ENCODE measurements at places on chromosomes 5 and 9.
A peak's percentile ranks its signal among the peaks of the same experiment; 100 is the strongest.

GRCh38 chr5:52665559-52665958 is 122.2 kb upstream of the ITGA1 start:
- DNase-seq: no peak

GRCh38 chr9:136370687-136371532 is 2.6 kb downstream of the CARD9 start:
- no peak for DNase-seq

GRCh38 chr5:10695055-10695649 is 65.9 kb downstream of the DAP start:
- DNase-seq: peak; percentile 17

- DNase-seq: no peak
These were observed 455 bp downstream of the KIF20A start for GRCh38 chr5:138179277-138179857.

DNA sequence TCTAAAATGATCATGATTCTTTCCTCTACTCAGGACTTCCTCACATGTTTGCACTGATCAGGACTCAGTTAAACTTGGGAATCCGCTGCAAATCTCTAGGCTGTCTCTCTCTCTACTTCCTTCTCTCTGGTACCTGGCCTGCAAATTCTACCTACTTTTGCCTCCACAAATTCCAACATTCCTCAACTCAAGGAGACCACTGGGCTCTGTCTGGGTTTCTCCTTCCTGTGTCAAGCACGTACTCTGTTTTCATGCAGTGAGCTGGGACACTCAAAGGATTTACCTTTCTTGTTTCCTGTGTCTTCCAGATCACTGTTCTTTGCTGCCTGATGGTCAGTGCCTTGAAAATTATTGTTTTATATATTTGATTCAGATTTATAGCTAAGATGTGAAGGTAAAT is 45.9 kb upstream of the ANKRD31 start:
- DNase-seq: no peak

GRCh38 chr5:136211282-136212040 is 18.5 kb upstream of the SMIM32 start:
- DNase-seq: no peak

DNA sequence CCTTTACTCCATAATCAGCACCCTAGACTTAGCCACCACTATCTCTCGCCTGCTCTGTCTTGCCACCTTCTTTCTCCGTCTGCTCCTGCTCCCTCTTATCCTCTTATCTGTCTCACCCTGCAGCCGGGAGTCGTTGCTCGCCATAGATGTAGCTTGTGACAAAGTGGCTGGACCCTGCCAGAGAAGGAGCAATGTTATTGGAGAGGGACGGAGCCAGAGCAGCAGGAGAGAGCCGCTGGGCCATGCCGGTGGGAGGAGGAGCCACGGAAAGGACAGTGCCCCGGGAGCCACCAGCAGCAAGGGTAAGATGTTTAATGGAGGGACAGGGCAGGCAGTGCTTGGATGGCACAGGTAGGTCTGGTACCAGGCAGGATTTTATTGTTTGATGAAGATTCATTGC is 137.3 kb downstream of the SEC61B start:
- DNase-seq: no peak

DNA sequence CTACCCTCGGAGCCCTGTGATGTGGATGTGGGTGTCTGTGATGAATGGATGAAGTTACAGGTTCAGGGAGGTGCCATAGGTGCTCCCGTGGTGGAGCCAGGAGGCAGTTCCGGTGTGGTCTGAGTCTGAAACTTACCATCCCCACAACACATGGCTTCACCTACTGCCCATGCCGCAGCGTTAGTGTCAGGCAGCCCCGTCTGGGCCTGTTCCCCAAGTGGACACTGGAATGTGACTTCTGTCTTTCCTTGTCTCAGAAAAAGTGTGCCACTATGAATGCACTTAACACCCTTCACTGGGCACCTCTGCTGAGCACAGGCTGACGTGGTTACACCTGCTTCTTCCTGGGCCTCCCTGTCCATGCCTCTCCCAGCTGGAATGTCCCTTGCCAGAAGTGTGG is 8.6 kb downstream of the ANKRD33B start:
- DNase-seq: no peak

DNA sequence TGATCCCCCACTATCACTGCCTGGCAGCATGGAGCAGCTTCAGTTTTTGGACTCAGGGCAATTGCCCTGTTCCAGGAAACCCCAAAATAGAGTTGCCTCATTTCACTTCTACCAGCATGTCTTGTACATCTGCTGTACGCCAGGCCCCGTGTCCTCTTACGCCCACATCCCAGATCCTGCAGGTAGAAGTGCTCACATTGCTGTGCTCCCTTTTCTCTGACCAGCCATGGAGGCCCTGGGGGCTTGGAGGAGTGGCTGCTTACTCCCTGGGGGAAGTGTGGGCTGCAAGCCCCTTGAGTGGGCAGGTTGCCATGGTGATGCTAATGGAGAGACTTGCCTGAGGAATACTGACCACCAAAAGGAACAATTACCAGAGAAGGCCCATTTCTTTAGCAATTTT is 55.6 kb upstream of the KCNIP1 start:
- DNase-seq: no peak

GRCh38 chr9:131402073-131402472 is 8.2 kb downstream of the PRRC2B start:
- DNase-seq: no peak

DNA sequence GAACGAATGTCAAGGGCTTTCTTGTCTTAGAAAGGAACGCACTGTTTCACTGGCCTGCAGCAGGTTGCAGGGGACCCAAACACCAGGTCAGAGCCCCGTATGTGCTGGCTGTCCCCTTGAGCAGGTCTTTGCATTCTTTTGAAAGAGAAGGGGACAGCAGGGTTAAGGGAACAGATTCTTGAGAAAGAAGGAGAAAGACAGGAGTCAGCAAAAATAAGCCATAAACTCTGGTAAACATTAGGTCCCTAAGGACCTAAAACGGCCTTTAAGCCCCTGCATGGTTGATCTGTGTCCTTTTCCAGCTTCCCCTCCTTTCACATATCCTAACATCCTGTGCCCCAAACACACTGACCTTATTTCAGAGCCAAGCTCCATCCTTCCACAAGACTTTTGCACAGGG is 190.8 kb upstream of the ADRA1B start:
- no peak for DNase-seq

DNA sequence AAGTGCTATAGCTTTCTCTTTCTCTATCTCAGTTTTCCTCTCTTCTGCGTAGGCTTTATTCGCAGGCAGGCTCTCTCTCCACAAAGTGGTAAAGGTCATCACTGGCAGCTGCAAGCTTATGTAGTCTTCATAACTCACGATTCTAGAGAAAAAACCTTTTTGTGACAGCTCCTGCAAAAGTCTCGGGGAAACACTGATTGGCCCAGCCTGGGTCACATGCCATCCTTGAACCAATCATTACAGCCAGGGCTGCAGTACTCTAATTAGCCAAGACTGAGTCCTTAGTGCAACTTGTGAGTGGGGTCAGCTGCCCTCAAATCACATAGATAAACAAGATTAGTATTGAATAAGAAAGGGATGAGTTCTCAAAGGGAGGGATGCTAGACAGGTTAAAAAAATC is 18.3 kb upstream of the FRMPD1 start:
- no peak for DNase-seq

DNA sequence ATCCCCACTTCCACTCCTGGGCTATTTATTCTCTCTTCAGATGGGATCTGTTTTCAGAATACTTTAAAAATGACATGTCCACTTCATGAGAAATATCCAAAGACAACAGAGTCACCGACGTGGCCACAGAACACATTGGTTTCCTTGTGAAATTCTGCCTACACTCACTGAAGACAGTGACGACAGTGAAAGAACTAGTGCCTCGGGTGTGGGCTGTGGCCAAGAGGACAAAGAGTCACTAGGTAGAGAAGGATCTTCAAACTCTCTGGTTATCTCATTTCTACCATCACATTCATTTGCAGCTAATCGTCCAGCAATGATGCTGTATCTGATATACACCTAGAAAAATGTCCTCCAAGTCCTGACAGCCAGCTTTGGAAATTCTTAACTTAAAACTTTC is 59.1 kb downstream of the HABP4 start:
- no peak for DNase-seq

GRCh38 chr5:43386960-43387362 is 25.2 kb downstream of the CCL28 start:
- DNase-seq: no peak

GRCh38 chr5:122401976-122402725 is 90.1 kb downstream of the SNCAIP start:
- no peak for DNase-seq

GRCh38 chr5:96963267-96963666 is 27.4 kb downstream of the LNPEP start:
- peak; percentile 42 for DNase-seq

- peak; percentile 27 for DNase-seq
These were observed 36.2 kb upstream of the PTCH1 start for GRCh38 chr9:95552814-95553546.

- peak; percentile 43 for DNase-seq
These were observed 36.2 kb downstream of the NEK6 start for GRCh38 chr9:124293718-124294506.

DNA sequence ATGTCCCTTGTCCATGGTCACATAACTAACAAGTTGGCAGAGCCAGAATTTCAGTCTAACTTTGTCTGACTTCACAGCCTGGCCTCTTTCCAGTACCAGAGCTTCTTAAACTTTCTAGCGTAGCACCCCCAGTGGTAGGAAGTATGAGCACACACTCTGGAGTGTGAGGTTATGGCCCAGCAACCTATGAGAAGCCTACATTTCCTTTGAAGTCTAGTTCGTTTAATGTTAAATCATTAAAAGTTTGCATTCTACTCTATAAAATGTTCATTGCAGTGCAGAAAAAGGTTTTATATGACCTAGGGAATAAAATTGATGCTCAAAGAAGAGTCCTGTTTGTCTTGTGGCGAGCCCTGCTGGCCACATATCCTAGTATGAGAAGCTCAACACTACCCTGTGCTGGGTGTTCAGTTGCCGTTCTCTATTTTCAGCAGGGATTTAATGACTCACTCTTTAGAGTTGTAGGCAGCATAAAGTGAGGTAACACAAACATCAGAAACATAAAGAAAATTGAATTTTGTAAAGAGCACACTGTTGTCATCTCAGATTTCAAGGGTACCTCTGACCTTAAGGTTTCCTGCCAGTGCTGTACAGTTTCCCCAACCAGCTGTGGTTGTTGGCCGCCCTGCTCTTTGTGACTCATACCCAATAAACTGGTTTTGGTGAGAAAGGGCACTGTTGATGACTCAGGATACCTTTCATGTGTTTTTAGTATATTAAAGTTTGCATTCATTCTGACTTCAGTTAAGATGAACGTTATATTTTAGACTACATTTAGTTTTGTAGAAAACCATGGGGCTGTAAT is 14.3 kb downstream of the MCCC2 start:
- peak; percentile 77 for DNase-seq

DNA sequence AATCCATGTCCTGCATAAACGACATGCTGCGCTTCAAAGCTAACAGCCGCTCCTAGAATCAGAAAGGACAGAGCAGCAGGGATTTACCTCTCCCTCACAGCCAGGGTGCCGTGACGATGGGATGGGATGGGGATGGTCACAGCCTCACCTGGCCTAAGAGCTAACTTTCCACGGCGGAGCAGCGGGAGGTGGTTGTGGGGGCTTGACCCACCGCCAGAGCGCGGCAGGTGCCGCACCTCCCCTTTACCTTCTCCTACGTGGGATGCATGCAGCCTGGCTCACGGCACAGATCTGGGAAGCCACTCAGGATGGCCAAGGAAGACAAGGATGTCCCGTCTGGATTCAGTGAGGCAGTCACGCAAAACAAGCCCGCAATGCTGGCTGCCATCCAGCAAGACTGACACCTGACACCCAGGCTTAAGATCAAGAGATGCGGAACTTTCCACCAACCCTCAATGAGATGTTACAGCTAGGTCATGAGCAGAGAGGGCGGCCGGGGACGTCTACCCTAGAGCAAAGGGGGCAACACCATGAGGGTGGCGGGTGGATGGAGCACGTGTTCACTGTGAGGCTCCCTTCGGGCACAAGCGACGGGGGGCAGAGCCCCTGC is 5.8 kb downstream of the BRD9 start:
- no peak for DNase-seq

- no peak for DNase-seq
These were observed 10.4 kb downstream of the NR6A1 start for GRCh38 chr9:124760719-124761118.

GRCh38 chr9:117718701-117719100 is 14.5 kb downstream of the TLR4 start:
- DNase-seq: no peak

DNA sequence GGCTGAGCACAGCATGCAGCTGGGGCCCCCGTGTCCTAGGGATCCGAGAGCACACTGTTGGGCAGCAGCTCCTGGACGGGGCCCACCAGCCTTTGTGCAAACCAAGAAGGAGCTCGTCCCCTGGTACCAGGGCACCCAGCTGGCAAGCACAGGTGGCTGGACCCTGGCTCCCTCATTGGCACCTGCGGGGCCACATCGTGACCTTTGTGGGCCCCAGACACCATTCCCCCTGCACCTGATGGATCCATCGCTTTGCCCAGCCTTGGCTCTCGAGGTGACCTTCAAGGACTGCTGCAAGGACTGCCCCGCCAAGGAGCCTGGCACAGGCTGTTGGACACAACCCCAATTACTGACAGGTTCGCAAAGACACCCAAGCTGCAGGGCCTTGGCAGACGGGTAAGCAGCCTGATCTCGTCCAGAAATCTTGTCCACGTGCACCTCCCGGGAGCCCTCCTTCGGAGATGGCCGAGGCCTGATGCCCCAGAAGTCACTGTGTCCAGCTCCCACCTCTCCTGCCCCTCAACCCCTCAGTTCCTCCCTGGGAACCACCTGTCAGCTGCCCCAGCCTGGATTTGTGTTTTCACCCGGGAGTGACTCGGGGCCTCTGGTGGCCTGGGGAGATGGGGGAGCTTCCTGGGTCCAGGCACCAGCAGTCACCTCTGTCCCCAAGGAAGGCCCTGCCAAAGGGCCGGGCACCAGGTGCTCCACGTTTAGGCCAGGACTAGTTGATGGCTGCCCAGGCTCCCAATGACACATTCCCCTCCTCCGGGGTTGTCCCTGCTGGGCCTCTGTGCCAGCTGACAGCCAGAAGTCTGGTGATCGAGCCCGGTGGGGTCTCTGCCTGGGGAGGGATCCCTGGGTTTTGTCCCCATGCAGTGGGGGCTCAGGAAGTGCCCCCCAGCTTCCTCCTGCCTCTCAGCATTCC is 137.1 kb upstream of the PPP1R26 start:
- no peak for DNase-seq

- no peak for DNase-seq
These were observed 18.5 kb downstream of the MRPL36 start for GRCh38 chr5:1781107-1781506.

GRCh38 chr5:149265597-149265996 is 6.1 kb upstream of the AFAP1L1 start:
- no peak for DNase-seq

DNA sequence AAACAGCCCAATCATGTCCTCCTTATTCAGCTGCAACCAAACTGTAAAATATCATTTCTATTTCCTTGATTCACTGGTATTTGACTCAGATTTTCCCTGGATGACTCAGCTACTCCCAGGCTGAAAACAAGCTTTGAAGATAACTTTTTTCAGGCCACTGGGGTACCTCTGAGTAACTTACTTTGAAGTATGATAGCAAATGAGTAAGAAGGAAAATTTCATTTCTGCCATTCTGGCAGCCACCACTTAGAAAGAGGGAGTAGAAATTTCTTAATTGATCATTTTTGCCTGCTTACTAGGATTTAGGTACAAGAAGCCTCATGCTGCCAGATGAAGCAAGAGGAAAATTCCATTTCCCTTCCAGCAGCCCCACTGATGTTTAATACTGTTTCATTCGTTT is 247.4 kb downstream of the PRELID2 start:
- no peak for DNase-seq
